ENCODE measurements at places on chromosomes 4 and X.
A peak's percentile ranks its signal among the peaks of the same experiment; 100 is the strongest.

DNA sequence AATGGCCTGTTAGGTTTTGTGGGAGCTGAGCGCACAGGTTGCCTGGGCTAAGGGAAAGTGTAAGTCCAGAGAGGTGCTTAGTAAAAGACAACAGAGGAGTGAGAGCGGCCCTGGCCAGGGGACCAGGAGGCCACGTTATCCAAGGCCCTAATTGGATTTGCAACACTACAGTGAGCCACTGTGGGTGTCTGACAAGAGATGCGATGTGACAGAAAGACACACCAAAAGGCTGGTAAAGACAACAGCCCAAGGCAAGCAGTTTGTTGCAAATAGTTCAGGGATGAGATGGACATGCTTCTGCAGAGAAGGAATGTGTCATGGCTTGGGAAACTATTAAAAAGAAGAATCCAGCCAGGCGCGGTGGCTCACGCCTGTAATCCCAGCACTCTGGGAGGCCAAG lies 162.7 kb upstream of the KIT start:
- DNase-seq = peak; percentile 36

GRCh38 chr4:97027728-97028410 lies 1115.4 kb downstream of the STPG2 start:
- DNase-seq = no peak

DNA sequence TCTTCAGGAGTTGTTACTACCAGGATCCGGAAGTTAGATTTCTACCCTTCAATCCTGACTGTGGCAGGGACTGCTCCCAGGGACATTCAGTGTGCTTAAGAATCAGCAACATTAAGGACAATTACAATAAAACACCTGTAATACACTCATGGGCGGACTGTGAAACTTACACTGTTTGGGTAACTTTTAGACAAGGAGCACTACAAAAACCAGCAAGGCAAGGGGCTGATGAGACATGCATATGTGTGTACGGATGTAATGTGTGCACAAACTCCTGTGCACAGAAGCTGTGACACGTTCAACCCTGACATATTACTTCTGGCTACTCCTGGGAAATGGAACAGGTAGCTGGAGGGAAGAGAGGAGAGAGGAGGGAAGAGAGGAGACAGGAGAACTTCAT lies 75.8 kb downstream of the FAT1 start:
- DNase-seq = no peak

GRCh38 chr4:27318740-27319139 lies 458.1 kb downstream of the STIM2 start:
- peak; percentile 5 for DNase-seq

- no peak for DNase-seq
Measured at GRCh38 chr4:151922306-151922705, 161.5 kb upstream of the GATB start.

DNA sequence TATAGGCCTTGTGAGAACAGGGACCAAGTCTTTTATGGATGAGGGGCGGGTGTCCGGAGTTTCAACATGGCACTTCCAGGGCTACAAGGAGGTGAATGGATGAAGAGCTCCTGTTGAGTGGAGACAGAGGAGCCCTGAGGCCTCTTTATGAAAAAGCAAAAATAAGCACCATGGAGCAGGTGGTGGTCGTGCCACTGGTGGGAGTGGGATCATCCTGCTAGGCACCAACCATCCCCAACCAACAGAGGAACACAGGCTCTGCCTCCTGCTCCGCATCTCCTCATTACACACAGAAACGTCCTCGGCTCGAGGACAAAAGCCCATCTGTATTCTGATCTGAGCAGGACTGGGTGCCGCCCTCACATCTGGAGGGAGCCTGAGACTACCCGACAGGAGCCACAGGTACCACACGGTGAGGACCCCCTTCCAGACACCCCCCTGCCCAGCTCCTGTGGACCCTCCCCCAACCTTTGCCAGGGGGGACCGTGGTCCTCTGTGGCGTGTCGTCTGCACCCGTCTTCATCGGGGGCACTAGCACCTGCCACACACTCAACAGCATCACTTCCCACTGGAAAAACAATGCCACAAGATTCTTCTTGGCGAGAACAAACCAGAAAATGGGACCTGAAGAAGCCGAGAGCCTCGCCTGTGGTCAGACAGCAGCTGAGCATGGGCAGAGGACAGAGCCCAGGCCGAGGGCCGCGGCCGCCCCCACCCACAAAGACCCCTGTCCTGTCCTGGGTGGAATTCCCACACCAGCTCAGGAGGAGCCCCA lies 3.9 kb upstream of the PDE6B start:
- no peak for DNase-seq

DNA sequence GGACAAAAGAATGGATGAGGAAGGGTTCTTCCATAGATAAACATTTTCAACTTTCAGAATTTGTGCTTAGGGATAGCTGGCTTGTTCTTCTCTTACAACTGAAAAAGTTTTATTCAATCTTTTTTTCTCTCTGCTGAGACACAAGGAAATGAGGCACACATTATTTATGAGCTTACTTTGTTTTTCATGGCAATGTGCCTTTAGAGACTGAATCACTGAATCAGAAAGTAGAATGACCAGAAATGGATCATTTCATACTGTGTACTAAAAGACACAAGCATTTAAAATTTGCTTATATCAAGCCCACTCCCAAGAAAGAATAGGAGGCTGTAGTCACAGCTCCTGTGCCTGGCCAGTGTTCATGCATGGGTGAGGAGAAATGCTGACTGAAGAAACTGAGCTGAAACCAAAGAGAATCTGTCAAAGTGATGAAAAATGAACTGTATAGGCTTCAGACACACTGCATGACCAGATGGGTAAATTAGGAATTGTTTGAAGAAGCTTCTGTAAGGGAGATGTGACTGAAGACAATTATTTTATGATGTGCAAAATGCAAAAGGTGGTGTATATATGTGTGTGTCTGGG lies 413.8 kb downstream of the RAPGEF2 start:
- DNase-seq = peak; percentile 50

DNA sequence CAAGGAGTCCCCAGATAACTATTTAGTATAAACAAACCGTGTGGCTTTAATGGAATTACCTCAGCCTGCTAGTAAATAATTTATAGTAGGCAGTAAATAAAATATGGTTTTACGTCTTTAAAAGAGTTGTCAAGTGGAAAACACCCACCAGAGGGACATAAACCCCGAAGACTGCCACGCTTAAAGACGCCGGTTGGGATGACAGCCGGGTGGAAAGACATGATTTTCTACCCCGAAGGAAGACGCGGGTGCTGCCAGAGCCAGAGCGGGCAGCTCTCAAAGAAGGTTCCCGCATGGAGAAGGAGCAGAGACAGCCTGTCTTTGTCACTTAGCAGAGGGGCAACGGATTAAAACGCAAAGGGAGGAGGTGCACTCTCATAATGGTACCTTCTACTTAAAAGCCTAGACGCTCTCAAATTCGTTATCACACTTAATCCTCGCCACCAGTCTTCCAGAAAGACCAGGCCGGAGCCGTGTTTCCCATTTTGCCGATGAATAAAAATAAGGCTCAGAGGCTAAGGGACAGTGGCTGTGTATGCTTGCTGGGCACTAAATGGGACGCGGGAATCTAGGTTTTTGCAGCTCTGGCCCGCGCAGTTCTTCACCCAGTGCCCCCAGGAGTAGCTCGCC lies 140.5 kb upstream of the ZIC3 start:
- no peak for DNase-seq

- DNase-seq = peak; percentile 83
Measured at GRCh38 chr4:81052119-81053068, 21.9 kb downstream of the BMP3 start.

DNA sequence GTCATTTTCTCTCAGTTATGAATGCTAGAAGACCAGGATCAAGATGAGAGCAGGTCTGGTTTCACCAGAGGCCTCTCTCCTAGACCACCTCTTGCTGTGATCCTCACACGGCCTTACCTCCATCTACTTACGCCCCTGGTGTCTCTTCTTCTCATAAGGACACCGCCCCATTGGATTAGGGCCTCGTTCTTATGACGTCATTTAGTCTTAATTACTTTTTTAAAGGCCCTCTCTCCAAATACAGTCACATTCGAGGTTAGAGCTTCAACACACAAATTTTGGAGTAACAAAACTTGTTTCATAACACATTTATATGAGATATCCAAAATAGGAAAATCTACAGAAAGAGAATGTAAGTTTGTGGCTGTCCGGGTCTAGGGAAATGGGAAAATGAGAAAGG lies 391.0 kb upstream of the PITX2 start:
- no peak for DNase-seq

DNA sequence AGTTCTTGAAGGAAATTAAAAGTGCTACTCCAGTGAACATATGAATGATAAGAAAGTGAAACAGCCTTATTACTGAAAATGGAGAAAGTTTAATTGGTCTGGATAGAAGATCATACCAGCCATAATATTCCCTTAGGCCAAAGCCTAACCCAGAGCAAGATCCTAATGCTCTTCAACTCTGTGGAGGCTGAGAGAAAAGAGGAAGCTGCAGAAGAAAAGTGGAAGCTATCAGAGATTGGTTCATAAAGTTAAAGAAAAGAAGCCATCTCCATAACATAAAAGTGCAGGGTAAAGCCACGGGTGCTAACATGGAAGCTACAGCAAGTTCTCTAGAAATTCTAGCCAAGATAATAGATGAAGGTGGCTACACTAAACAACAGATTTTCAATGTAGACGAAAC lies 85.5 kb upstream of the ATOH1 start:
- no peak for DNase-seq

GRCh38 chr4:92455951-92456350 lies 152.2 kb downstream of the GRID2 start:
- DNase-seq = no peak

DNA sequence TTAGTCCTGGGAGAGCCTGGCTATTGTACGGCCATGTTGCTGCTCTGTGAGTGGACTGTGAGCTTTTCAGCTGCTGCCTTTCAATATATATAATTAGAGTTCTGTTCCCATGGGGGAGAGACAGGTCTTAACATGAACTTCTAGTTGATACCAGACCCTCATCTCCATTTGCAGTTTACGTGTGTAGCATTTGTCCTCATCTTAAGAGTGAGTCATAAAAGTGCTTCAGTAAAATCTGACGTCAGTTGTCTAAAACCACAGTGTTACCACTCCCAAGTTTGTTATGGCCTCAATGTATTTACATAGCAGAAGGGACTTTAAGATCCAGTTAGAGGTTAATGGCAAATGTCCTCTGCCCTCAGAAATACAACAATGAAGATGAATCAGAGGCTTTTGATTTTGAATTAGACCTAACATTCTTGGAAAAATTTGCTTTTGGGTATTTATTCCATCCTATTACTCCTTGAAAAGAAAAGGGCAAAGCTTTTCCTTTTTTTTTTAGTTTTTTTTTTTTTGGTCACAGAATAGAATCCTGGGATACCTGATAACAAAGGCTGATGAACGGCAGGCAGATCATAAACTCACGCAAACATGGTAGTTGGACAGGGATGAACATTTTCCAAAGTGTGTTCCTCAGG lies 38.6 kb downstream of the PHOX2B start:
- DNase-seq = peak; percentile 56

DNA sequence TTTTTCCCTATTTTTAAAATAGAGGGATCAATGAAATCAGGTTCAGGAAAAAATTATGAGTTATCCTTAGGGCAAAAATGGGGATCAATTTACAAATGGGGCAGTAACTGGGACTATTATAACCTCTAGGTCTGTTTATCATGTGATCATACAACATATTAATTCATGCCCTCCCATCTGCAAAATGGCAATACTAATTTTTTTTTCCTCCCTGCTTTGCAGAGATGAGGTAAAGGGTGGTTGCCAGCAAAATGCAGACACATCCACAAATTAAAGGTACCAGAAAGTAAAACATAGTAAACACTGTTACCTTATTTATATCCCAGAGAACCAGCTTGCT lies 467 bp downstream of the HSD17B11 start:
- no peak for DNase-seq

GRCh38 chr4:112840061-112840460 lies 203.1 kb downstream of the LARP7 start:
- peak; percentile 22 for DNase-seq

- DNase-seq = no peak
Measured at GRCh38 chrX:103461156-103461555, 58.1 kb downstream of the RAB40A start.

- DNase-seq = no peak
Measured at GRCh38 chr4:140826701-140827027, 70.5 kb upstream of the TBC1D9 start.

GRCh38 chr4:25842229-25842845 lies 20.5 kb downstream of the SEL1L3 start:
- no peak for DNase-seq

- no peak for DNase-seq
Measured at GRCh38 chrX:139049465-139049864, 337.9 kb upstream of the FGF13 start.

DNA sequence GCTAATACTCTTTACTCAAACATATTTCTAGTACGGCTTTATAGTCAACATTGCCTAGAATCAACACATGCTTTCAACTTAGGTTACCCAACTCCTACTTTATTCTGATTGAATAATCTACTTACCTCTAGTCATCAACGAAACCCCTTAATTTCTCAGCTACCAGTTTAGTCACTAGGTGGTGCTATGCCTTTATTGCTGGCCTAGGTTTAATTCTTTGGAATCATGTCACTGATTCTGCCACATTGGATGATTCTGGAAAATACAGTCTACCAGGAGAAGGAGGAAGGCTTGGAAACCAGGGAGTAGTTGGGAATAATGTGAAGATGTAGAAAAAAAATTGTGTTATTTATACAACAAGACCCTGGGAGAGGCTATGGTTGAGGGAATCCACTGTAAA lies 167.7 kb downstream of the DCAF12L2 start:
- peak; percentile 0 for DNase-seq

DNA sequence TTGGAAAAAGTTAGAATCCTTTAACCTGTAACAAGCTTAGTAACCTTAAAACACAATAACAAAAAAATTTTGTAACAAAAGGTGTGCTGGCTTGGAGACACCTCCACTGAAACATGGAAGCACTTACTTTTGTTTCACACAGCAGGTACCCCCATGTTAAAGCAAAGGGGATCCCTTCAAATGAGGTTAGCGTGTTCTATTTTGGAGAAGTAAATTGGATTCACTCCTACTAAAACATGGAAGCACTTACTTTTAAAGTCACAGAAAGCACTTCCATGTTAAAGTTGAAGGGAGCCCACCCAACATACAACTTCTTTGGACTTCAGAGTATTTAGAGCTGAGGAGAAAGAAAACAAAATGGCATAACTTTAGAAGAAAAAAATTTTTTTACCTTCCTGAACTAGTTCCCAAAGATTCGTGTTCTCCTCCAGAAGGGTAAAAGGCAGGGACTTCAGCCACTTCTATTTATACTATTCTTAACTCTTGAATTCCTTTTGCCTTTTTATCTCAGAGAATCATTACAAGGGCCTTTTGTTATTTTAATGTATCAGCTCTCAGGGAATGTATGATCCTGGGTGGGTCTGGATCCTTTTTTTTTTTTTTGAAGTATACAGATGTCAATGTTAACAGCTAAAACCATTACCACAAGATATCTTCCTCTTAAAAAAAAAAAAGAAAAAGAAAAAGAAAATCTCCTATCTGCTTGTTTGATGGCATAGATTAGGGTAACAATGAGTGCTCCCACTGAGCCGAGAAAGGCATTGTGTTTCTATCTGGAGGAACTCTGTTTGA lies 11.5 kb downstream of the LARP7 start:
- DNase-seq = peak; percentile 14

DNA sequence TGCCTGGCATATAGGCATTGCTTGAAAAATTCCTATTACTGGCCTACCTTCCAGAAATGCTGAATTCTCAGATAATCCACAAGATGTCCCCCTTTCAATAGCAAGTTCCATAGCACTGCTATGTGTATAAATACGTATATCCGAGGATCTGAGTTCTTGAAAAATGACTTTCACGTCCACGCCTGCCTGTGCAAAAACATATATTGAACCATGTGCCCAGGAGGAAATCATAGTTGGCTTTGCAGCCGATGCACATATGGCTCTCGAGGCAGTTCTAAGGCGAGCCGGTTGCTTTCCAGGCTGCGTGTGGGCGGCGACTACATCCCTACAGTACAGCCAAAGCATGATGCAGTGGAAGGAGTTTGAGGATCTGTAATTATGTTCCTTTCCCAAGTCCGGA lies 55.4 kb upstream of the ESX1 start:
- DNase-seq = peak; percentile 54

Data from adipocyte (in vitro differentiated cells).